ENCODE measurements at places on chromosomes 4 and X.

- no peak for DNase-seq
Observed at GRCh38 chr4:23924556-23924955, 34.7 kb upstream of the PPARGC1A start.

DNA sequence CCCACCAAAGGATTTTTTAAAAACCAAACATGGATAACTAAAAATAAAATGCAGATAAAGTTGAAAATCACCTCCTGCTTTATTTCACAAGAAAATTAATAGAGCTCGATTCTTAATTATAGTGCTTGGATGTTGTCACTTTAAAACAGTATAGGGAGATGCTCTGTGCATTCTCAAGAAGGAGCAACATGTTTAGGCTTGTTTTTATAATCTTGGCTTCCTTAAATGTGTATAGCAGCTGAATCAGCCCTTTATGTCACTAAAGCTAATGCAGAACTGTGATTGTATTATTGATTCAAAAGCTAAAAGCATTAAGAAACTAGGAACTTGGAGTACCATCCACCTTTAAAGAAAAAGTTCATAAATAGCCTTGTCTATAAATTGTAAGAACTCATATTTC, 12.9 kb downstream of the UTP3 start:
- no peak for DNase-seq

- no peak for DNase-seq
Observed at GRCh38 chrX:23515028-23515427, 152.3 kb upstream of the PRDX4 start.

GRCh38 chr4:180436361-180436760, 1806.8 kb upstream of the TENM3 start:
- no peak for DNase-seq

DNA sequence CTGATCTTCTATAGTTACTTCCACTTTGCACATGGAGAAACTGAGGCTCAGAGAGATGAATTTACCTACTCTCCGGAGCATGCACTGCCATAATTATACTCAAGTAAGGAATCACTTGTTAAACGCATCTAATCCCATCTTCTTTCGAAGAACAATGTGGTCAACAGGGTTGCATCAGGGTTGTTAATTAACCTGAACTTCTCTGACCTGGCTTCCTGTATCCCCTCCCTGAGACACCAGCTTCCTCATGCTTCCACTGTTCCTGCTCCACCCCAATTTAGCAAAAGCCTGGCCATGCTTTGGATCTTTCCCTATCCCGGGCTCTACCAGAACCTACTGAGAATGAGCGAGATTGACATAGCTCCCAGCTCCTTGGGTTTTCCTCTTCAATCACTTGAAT, 136.7 kb downstream of the SMIM20 start:
- DNase-seq: no peak

GRCh38 chr4:8329859-8330761, 60.6 kb downstream of the HTRA3 start:
- DNase-seq: no peak
